ENCODE measurements at places on chromosomes 11 and 22.

- no peak for DNase-seq
Measured at GRCh38 chr11:113370634-113371033, 16.9 kb upstream of the ANKK1 start.

- no peak for DNase-seq
Measured at GRCh38 chr22:25940479-25940878, 198.5 kb downstream of the MYO18B start.

- DNase-seq, result no peak
Measured at GRCh38 chr11:9847636-9848035, 183.8 kb downstream of the SWAP70 start.

DNA sequence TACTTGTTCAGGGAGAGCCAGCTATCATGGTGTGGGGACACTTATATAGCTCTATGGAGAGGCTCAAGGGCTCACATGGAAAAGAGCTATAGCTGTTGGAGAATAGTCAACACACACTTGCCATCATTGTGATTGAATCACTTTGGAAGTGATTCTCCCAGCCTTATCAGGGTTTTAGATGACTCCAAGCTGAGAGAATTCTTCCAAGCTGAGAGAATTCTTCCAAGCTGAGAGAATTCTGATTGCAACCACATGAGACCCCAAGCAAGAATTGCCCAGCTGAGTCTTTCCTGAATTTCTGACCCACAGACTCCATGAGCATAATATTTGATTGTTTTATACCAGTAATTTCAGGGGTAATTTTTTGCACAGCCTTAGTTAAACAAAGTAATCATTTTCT lies 1318.3 kb upstream of the RAG2 start:
- DNase-seq, result no peak

GRCh38 chr11:120173019-120173705 lies 35.2 kb upstream of the TRIM29 start:
- no peak for DNase-seq

DNA sequence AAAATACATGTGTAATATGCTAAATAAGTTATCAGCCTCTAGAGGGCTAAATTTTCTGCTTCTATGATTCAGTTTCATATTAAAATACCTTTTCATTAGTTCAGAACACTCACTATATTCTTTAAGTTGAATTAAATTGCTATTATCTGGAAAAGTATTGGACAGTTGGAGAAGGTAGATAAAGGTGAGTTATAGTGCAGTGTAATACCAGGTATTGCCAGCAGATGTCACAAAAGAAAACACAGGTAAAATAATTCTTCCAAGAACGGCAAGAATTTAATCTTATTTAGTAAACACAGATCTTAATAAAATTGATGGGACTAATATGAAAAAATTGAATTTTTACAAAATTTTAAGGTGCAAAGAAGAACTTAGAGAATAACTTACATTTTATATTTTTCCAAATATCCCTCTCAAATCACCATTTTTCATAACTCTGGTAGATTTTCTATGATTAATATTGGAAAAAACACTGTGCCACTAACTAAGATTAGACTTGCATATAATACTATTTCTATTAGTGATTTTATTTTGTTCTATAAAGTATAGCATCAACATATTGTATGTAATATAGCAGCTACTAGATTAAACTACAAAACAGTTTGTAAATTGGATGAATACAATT lies 1.7 kb upstream of the LRRC4C start:
- no peak for DNase-seq

- DNase-seq, result no peak
Measured at GRCh38 chr11:43278193-43278956, 33.4 kb upstream of the API5 start.

DNA sequence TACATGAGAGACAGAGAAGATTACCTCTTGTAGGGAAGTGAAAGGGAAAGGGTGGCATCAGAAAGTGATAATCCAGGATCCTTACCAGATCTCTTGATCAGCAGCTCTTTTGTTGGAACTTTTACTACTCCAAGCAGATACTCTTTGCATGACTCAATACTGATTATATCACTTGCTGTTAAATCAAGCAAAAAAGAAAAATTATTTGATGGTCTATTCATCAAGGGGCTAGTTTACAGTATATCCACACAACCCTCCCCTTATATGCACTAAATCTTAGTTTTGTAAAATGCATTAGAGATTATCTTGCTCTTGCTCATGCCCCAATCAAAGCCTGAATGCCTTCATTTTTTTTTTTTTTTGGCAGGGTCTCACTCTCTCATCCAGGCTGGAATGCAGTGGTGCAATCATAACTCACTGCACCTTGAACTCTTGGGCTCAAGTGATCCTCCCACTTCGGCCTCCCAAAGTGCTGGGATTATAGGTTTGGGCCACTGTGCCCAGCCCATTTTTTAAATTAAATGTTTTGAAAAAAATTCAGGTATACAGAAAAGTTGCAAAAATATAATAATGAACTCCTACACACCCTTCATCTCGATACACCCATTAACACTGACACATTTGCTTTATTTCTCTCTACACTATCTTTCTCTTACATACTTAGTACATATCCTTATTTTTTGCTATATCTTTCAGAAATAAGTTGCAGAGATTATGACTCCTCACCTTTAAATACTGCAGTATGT lies 76.1 kb upstream of the UCP3 start:
- DNase-seq, result no peak

- no peak for DNase-seq
Measured at GRCh38 chr11:10650166-10650565, 43.4 kb downstream of the IRAG1 start.
